ENCODE measurements at places on chromosomes 3 and 15. TPM values are rescaled to one million over a fixed set of nuclear protein-coding genes. Genes with fewer than 3 reads are reported as not detected.

GRCh38 chr3:105385179-105385578 lies 18.5 kb downstream of the ALCAM start:
- DNase-seq: no peak

- DNase-seq: no peak
Observed at GRCh38 chr3:177137774-177138705, 59.2 kb downstream of the TBL1XR1 start.

- peak; percentile 43 for DNase-seq
Observed at GRCh38 chr3:196207833-196208607, 3.2 kb downstream of the ZDHHC19 start.

GRCh38 chr3:172717493-172718088 lies 6.7 kb upstream of the NCEH1 start:
- DNase-seq: no peak

DNA sequence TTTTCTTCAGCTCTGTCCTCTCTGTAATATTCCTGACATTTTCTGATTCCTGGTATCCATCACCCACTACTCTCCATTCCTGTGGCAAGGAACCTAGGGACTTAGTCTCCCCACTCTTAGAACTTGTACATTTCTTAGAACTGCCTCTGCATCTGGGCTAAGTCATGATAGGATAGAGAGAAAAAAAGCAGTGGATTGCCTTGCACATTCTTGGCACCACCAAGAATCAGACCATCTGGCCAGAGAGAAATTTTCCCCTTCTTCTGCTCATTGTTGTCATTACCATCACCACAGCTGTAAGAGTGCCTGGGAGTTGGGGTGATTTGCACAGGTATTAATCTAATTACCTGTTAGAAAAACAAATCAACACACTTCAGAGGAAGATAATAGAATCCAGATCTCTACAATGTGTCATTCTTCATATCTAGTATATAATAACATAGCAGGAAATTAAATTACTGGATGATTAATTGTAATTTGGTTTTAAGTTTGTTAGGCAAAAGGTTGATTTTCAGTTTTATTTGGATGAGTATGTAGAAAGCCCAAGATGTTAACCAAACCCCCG lies 264.8 kb upstream of the ZPLD1 start:
- DNase-seq: no peak

DNA sequence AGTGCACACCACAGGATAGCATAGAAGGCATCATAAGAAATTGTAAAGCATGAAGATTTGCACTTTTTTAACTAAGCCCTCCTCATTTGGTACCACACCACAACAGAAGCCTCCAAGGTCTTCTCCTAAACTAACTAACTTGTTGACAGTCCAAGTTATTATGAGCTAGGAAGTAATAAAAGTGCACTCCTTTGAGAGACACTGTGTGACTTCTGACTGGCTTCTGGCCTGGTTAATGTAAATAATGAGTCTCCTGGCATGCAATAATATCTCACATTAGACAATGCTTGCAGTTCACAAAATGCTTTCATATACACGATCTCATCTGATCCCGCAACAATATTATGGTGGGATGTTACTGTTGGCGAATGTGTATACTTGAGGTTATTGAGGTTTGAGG lies 103.9 kb upstream of the SLC24A5 start:
- DNase-seq: no peak

NOX5 gene
- total RNA-seq: 0.21 TPM

SLC6A1 gene
- total RNA-seq: not detected
